ENCODE measurements at places on chromosomes 2 and 18.

DNA sequence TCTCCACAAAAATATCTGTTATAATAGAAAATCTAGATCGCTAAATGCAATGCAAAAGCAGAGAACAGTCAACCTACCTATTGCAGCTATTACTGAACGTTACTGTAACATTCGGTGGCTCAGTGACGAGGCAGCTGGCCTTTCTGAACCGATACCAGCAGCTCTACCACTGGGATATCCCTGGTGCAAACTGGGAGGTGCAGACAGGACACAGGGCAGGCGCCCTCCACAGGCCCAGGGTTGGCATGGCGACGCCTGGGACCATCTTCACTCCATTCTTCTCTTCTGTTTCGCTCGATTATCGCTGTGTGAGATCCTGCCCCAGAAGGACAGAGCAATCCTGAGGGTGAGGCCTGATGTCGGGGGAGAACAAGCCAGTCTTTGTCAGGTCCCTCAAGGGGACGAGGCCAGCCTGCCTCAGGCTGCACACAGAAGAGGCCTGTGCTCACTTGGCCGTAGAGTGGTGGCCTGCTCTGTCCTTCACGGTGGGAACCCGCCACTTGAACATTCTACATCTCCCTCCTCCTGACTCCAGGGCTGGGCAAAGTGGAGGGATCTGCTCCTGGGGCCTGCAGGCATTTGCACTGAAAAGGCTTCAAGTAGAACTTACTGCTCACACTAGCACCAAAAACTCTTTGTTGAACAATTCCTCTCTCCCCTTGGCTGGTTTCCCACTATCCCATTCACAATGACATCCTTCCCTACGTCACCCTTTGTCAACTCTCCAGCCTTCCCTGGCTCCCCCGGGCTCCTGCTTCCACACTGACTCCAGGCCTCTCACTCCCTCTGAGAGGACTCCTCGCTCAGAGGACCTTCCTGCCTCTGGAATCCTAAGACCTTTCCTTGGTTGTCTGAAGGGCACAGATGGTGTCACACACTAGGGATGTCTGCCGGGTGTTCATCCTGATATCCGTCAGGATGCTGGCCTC is 49.7 kb downstream of the CYRIA start:
- no peak for DNase-seq

GRCh38 chr2:61045999-61046398 is 19.7 kb upstream of the SANBR start:
- DNase-seq: no peak

GRCh38 chr2:38546064-38546463 is 56.7 kb downstream of the HNRNPLL start:
- DNase-seq: no peak

- DNase-seq: no peak
Measured at GRCh38 chr2:209942426-209942825, 60.0 kb upstream of the RPE start.

DNA sequence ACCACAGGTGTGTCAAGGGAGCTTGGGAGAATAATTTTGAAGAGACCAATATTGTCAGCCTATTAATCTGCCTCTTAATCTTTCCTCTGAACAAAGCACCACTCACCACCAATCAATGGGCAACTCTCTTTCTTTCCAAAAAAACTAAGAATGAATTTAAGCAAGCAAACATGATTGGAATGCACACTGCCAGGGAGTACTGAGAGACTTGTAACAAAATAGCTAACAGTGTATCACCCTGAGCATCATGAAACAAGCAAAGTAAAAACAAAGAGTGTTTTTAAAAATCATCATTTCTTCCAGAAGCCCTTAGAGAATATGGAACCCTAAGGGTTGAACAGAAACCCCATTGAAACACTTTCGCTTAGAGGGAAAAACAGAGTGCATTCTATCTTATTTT is 299.7 kb downstream of the DSEL start:
- no peak for DNase-seq

- DNase-seq: no peak
Measured at GRCh38 chr2:20551945-20552328, 99.0 kb downstream of the HS1BP3 start.

DNA sequence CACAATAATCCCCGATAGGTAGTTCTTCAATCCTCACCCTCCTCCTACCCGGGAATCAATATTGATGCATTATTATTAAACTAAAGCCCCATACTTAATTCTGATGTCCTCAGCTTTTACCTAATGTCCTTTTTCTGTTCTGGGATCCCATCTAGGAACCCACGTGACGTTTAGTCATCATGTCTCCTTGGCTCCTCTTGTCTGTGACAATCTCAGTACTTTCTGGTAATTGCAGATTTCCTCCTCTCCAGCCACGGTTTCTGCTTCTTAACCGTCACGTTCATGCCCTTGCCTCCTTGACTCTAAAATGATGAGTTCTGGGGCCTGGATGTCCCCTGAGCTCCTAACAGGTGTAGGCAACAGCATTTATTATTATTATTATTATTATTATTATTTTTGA is 2.9 kb upstream of the DGKD start:
- DNase-seq: peak; percentile 81

- DNase-seq: no peak
Measured at GRCh38 chr2:238573065-238573778, 146.5 kb downstream of the ASB1 start.

DNA sequence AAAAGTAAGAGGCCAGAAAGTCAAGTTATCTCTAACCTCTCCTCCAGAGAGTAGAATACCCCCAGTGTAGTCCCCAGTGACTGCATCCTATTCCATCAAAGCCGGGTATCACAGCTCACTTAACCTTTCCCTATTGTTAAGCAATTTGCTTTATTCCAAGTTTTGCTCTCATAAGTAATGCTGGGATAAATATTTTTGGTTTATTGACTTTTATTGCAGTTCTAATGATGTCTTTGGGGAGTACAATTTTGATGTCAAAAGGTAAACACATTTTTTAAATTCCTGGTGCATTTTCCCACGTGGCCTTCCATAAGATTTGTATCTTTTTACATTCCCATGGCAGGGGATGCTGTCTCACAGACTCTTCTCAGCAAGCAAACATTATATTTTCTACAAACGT is 43.3 kb downstream of the CMPK2 start:
- no peak for DNase-seq

DNA sequence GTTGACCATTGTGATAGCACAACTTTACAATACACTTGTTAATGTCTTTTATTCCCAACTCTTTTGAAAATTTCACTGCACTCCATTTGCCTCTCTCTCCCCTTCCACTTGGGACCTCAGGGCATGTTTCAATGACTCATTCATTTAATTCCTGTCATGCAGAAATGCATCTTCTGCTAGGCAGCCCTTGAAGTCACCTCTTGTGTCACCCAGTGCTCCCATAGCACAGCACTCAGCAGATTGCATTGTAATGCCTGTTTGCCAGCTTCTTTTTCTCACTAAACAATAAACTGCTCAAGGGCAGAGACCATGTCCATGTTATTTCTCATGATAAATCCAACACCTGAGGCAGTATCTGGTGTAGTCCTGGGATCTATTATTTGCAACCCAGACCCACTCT is 85.9 kb upstream of the ACSL3 start:
- no peak for DNase-seq

- DNase-seq: no peak
Measured at GRCh38 chr2:206083602-206084438, 2.2 kb downstream of the INO80D start.

- no peak for DNase-seq
Measured at GRCh38 chr2:239260546-239261327, 140.1 kb downstream of the HDAC4 start.

GRCh38 chr2:88144914-88145497 is 17.1 kb upstream of the FABP1 start:
- no peak for DNase-seq

- no peak for DNase-seq
Measured at GRCh38 chr2:14752295-14752694, 119.8 kb downstream of the LRATD1 start.

GRCh38 chr2:102013206-102014040 is 21.7 kb downstream of the IL1R2 start:
- DNase-seq: peak; percentile 13

DNA sequence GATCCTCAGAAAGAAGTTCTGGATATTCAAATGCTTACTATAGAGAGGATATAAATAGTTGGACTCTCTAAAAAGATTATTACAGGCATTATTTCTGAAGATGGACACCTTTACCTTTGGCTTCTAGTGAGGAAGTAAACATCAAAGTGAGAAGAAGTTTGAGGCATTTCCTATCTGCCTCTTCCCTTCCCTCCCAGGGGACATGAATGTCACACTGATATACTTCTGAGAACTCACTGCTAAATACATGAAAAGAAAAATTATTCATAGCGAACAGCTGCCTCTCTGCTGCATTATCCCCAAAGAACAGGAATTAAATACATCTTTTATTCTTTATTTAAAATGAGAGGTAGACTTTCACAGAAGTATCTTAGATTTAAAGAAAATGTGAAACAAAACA is 63.6 kb upstream of the PGAP1 start:
- no peak for DNase-seq

- DNase-seq: no peak
Measured at GRCh38 chr2:19812166-19812565, 89.6 kb downstream of the TTC32 start.

- DNase-seq: no peak
Measured at GRCh38 chr2:207775473-207775872, 5.8 kb upstream of the FZD5 start.

DNA sequence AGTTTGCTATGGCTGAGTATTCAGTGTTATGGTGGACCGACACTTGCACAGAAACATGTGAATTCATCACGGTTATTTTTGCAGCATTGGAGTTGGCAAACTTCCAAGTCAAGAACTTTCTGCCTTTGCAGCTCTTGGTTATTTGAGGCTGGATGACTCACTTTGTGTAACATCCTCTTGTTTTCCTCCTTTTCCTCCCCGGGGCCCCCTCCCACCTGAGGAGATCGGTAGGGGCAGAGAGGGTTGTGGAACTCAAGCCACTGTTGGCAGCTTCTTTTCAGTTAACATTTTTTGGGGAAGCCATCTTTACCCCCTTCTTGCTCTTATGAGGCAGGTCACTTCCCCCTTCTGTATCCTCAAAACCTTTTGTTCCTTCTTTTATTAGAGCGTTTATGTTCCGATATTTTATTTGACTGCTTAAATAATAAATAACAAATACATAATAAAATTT is 48.6 kb downstream of the DDX1 start:
- peak; percentile 51 for DNase-seq

- no peak for DNase-seq
Measured at GRCh38 chr2:126656431-126657147, 631 bp downstream of the GYPC start.

GRCh38 chr2:178280244-178280852 is 86.0 kb downstream of the OSBPL6 start:
- DNase-seq: peak; percentile 33

DNA sequence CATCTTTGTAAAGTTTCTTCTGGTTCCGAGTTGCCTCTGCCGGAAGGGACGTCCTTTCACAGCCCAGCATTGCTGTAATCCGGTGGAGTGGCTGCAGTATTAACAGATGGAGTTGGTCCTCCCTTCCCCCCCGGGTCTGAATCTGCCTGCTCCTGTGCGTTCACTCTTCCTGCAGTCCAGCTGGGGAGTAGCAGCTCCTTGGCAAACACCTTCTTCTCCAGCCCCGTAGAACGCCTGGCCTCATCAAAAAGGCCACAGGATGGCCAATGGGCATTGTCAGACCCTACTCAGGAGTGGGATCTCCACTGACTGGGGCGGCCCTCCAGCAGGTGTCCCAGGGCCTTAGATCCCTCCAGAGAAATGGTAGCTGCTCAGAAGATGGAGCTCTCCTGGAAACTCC is 234.0 kb downstream of the FAM210A start:
- no peak for DNase-seq

DNA sequence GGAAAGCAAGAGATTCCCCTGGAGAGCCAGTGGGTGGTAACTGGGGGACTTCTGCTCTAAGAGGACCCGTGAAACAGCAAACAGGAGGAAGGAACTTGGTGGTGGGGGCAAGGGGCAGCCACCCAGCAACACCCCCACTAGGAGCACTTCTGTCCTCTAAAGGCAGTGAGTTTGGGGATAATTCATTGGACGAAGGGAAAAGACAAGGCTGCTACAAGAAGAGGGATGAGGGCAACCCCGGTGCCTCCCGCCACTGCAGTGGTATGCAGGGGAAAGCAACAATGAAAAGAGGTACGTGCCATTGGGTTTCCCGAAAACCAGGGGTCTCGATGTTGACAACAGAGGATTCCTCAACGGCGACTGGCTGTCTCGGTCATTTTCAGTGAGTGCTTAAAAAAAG is 9.1 kb downstream of the RPL31 start:
- no peak for DNase-seq

GRCh38 chr2:74205596-74205995 is 7.2 kb downstream of the MTHFD2 start:
- DNase-seq: no peak

DNA sequence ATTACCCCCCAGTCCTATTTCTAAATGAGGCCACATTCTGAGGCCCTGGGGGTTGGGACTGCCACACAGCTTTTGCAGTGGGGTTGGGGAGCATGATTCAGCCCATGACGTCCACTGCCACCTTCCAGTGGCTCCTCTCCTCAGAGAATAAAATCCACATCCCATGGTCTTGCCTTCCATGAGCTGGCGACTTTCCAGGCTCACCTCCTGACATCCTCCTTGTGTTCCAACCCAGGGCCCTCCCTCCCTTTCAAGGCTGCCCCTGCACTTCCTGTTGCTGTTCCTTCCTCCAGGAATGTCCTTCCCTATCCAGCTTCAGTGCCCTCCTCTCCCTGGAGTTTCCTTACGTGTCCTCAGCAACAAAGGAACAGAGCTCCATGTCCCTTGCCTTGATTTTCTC is 187.3 kb upstream of the ID2 start:
- DNase-seq: peak; percentile 42

GRCh38 chr2:159635006-159635789 is 18.9 kb upstream of the BAZ2B start:
- DNase-seq: no peak

Data from RCC 7860 (cell line).